ENCODE measurements at places on chromosomes 12 and 14.

GRCh38 chr12:76945867-76946266 is 67.0 kb upstream of the CSRP2 start:
- no peak for DNase-seq

GRCh38 chr14:68473794-68474193 is 319.1 kb downstream of the ZFP36L1 start:
- no peak for DNase-seq

DNA sequence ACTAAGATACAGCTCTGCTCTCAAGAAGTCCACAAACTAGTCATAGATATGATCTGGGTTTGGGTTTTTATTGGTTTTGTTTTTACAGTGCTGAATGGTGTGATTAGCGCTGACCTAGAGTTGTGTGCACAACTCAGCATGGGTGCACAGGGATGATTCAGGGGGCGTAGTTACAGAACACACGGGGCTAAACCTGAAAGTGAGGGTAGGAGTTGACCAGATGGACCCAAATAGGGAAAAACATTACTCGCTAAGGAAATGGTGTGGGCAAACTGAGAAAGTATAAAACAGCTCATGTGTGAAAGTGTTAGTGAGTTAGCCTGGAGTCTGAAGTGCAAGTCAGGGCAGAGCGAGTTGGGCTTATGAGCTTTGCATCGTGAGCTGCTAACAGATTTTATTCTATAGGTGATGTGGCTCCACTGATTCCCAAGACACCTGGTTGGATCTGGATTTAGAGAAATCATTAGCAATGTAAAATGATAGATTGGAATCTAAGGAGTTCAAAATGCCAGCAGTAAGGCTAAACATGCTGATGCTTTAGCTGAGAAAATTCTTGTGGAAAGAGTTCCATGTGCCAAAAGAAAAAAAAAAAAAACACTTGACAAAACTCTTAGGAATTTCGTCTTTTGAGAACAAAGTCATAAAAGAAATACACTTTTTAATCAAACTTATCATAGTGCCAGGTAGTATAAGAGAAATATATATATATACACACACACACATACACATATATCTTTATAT is 134.9 kb downstream of the SLC5A8 start:
- DNase-seq, result no peak

GRCh38 chr14:100612986-100613385 is 25.8 kb upstream of the BEGAIN start:
- no peak for DNase-seq

DNA sequence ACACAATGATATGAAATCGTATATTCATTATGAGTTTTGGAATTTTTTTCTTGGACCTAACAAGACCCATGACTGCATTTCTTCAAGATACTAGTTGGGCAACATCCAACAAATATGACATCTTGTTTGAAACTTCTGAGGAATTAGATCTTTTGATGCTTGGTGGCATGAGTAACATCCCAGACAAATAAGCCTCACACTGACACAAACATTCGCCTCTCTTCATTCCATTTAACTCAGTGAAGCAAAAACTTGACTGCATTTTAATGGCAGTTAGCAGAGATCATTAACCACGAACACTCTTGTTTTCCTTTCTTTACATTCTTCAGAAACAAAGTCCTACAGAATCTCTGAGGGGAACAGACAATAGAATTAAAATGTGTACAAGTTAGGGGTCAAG is 758.3 kb downstream of the C12orf50 start:
- no peak for DNase-seq

- DNase-seq, result no peak
Observed at GRCh38 chr12:28378736-28379135, 188.5 kb downstream of the CCDC91 start.

DNA sequence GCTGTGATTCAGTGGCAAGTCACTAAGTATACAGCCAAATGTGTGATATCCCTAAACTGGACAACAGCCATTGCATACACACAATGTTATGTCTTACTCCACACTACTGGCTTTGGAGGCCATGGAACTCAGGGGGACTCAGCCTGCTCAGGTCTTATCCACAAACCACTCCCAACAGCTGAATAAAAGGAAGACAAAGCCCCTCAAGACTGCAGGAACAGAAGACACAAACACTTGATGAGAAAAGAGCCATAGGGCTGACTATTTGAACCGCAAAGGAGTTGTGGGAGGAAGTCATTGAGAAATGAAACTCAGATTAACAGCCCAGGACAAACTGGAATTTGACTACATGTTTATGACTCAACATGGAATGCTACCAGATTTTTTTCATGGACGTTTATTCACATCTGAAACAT is 40.9 kb downstream of the PTGER2 start:
- DNase-seq, result no peak

DNA sequence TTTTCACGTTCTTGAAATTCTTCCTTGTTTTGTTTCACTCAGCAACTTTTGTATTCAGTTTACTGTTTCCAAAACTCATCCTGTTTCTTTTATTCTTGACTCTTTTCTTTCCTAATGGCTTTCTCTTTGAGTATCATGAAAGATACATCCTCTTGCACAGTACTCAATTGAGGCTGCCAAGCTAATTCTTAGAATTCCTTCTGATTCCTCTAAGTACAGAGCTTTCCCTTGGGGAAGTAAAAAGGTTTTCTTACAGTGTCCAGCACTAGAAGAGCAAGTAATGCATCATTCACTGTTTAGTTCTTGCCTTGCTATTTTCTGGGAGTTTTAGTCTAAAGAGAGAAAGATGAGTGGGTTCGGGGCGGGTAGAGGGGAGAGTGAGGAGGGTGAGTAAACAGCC is 154.1 kb downstream of the NEDD1 start:
- DNase-seq, result no peak

GRCh38 chr14:61145034-61145902 is 135.9 kb downstream of the TMEM30B start:
- DNase-seq, result no peak

DNA sequence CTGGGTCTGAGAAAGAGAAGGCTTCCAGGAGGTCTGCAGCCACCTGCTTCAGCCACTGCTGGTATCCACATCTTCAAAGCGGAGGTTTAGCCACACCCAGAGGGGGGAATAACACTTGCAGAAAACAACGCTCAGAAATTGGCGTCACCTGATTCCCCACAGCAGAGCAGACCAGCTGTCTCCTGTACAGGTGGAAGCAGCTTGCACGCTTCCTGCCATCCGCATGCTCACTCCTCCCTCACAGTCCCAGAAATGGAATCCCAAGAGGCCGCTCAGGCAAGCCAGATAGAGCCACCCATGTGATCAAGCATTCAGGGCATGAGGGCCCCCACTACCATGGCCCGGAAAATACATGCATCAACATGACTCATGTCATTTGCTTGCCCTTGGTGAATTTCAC is 112.2 kb upstream of the DIO3 start:
- no peak for DNase-seq

DNA sequence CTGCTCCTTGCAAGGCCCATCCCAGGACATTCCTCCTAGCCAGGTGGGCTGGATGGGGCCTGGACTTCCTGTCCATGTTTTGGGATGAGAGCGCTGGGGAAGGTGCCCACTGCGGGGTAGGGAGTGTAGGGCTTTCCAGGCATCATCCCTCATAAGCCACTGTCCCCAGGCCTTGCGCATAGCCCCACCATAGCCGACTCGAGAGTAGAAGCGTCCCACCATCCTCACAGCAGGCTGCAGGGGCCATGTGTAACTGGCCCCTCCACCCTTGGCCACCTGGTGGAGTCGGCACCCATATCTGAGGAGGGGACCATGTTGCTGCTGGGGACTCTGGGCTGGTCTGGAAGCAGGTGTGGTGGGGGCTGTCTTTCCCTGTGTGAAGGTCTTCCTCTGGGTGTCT is 30.5 kb downstream of the SH2B3 start:
- no peak for DNase-seq

- no peak for DNase-seq
Observed at GRCh38 chr12:2286461-2287131, 233.8 kb downstream of the CACNA1C start.

GRCh38 chr14:100419856-100420255 is 96.7 kb downstream of the SLC25A47 start:
- DNase-seq, result no peak

DNA sequence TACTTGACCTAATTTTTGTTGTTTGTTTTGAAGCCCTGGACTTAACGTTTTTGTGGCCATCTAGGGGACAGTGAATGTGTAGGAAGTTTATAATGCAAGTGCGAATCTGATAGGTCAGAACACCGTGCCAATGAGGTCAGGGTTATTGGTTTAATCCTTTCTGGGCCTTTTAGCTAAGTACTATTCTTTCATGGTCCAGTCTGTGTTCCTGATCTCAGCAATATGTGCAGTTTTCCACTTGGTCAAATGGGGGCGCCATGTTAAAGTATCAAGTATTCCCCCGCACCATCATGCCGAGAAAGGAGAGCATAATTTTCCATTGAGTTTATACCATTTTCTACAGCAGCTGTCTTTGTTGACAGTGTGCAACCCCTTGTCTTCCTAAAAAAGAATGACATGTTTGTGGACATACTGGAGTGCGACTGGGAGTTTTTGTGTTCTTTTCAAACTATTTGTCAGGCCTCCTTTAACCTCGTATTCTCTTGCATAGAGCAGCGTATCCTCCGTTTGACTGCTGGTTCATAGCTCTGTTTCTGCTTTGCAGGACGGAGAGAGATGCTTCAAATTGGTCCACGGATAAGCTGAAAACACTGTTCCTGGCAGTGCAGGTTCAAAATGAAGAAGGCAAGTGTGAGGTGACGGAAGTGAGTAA is 1.3 kb downstream of the AHSA1 start:
- peak; percentile 16 for DNase-seq

GRCh38 chr14:21735639-21736307 is 62.2 kb upstream of the OR4E1 start:
- no peak for DNase-seq
